ENCODE measurements at places on chromosomes 7 and 10.

DNA sequence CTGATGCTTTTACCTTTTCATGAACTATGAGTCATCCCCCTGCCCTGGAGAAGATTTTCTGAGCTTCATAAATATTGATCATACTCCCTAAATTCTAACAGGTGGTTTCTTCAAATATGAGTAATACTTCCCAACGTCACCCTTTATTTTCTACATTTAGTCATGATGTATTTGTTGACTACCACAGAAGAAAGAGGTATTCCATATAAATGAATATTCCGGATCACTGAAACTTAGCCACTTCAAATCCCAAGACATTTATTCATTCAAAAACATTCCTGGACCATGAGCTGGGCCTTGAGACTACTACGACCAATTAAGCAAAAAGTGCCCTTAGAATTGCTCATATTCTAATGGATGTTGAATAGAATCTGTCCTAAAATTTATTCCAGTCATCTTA lies 395.8 kb upstream of the NPVF start:
- DNase-seq, result no peak

GRCh38 chr7:105030447-105030846 lies 16.4 kb downstream of the KMT2E start:
- DNase-seq, result no peak

- DNase-seq, result no peak
Observed at GRCh38 chr10:132354356-132355094, 22.5 kb downstream of the LRRC27 start.

DNA sequence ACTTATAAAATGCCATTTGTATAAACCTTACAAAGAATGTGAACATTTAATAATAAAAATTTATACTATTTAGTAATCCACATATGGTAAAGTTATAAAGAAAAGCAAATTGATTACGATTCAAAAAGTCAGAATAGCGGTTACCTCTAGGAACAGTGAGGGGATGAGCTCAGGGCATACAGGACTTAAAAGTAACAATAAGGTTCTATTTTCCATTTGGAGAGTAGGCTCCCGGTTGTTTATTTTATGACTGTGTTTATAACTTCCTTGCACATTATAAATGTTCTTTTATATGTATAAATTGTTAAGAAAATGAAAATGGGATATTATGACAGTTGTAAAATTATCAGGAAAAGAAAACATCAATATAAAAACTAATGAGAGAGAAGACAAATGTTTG lies 135.7 kb downstream of the AVL9 start:
- no peak for DNase-seq

DNA sequence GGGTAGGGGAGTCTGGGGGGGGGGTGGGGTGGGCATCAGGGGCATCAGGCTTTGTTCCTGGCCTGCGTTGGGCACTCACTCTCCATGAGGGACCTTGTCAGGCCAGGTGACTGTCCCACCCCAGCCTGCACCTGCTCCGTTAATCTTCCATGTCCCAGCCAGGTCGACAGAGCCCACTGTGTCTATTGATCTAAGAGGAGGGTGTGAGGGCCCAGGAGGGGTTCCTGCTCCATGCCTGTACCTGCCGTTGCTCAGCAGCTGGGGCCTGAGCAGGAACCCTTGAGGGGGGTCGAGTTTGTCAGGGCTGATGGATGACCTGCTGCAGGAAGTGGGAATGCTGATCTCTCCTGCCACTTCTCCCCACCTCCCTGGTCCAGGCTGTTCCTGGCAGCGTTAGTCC lies 18.6 kb downstream of the NEUROG3 start:
- no peak for DNase-seq

DNA sequence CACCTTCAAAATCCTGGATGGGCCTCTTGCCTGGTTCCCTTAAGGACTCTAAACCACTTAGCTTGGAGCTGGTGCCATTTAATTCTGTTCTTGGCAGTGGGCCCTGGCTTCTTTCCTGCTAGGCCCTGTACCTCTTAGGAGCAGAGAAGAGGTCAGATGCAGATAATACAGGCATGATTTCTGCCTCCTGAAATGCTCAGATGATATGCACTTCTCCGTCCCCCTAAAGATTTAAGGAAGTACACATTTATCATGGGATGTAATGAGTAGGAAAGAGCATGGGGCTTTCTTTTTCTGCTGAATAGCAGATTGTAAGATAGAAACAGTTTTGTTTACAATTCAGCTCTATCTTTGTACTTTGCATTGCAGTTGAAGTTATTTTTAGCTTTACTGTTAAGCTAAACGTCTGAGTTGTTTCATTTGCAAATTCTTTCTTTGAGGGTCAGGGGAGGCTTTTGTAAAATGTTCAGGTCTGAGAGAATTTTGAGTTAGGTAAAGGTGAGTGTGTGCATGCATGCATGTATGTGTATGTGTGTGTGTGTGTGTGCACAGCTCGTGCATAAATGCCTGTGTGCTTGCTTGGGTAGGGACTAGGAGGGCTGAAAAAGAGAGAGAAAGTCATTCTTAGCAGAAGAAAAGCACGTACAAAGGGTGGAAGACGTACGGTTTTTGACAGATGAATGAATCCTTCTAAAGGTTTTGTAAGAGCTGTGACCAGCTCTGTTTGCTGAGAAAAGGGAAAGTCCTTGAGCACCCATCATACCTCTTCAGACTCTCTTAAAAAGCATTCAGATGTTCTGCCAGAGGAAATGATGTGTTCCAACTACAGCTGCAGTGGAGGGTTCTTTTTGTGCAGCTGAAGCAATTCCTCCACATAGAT lies 364.2 kb downstream of the AUTS2 start:
- DNase-seq, result no peak
